ENCODE measurements at places on chromosomes 13 and 19. TPM values are rescaled to one million over a fixed set of nuclear protein-coding genes. Genes with fewer than 3 reads are reported as not detected.

Gene SLC10A2
- total RNA-seq: not detected

Gene SUPT20H
- total RNA-seq: 28.1 TPM

Gene RGL3
- total RNA-seq: 11.3 TPM

- no peak for DNase-seq
These were observed 24.4 kb downstream of the UBAC2 start for GRCh38 chr13:99225078-99225477.

DNA sequence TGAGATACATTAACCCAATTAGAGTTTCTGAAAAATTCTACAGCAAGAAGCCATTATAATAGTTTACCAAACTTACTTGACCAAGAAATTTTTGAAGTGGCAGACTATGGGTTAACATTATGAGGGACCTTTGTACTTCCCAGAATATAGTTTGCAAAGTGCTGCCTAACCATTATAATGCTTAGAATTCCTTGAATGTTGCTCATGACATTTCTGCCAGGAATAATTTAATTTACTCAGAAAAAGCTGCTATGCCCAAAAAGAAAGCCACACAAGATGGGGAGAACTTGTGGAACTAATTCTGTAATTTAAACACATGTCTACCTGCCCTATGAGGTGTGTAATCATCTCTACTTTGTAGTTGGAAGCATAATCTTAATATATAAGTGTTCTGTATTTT is 58.1 kb upstream of the MYCBP2 start:
- no peak for DNase-seq

DNA sequence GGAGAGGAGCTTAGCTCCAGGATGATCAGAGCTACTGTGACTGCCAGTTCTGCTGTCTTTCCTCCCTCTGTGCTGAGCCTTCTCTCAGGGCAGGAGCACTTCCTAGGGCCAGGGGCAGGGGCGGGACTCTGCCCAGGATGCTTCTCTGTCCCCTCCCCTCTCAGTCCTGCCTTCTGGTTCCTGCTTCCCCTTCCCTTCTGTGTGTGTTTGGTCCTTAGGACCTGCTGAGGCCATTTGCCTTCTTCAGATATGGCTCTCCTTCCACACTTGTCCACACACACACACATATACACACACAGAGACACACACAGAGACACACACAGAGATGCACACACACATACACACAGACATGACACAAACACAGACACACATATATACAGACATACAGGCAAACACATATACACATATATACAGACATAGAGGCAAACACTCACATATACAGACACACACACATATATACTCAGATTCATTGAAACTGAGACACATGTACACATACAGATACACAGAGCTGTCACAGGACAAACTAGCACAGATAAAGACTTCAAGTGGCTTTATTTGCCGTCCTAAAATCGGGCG is 22.0 kb upstream of the CD177 start:
- no peak for DNase-seq

DNA sequence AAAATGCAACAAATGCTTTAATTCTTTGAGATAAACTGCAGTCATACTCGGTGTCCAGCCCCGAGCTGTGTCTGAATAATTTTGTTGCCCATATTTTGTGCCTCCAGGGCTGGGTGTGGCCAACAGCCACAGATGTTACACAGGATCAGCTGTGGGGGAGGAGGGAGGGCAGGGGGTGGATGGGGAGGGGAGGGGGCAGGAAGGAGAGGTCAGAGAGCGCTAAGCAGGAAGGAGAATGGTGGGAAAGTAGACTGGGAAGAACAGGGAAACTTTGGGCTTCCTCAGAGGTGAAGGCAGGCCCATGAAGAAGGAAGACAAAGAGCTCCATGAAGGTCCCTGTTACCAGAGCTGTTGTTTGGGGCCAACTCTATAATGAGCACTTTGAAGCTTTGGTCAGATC is 295.8 kb downstream of the COG6 start:
- DNase-seq: no peak

DNA sequence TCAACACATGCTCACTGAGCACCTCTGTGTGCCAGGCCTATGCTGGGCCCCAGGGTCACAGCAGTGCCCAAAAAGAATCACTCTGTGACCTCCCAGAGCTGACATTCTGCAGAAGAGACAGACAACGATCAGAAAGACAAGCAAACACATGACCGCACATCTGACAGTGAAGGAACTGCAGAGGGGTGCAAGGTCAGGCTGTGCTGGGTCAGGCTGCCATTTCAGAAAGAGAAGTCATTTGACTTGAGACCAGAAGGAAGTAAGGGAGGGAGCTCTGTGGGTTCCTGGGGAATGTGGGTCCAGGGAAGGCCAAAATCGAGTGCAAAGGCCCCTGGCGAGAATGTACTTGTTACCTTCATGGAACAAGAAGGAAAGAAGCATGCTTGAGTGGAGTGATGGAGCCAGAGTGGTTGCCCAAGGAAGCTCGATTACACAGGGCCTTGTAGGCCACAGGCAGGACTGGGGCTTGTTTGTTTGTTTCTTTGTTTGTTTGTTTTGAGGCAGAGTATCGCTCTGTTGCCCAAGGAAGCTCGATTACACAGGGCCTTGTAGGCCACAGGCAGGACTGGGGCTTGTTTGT is 11.4 kb upstream of the CD22 start:
- DNase-seq: no peak

All from left cardiac atrium (tissue), 4 donors.